ENCODE measurements at places on chromosomes 12 and 14.

DNA sequence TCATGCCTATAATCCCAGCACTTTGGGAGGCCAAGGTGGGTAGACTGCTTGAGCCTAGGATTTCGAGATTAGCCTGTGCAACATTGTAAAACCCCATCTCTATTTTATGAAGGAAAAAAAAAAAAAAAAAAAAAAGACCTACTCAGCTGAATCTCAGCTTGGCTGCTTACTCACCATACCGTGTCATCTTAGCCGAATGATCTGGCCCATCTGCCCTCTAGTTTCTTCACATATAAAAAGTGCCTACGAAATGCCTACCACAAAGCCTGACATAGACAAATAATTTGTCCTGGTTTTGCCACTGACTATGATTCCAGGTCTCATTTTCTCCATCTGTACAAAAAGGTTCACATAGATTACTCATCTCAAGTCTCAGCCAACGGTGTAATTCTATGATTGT lies 10.1 kb downstream of the DIABLO start:
- no peak for DNase-seq

DNA sequence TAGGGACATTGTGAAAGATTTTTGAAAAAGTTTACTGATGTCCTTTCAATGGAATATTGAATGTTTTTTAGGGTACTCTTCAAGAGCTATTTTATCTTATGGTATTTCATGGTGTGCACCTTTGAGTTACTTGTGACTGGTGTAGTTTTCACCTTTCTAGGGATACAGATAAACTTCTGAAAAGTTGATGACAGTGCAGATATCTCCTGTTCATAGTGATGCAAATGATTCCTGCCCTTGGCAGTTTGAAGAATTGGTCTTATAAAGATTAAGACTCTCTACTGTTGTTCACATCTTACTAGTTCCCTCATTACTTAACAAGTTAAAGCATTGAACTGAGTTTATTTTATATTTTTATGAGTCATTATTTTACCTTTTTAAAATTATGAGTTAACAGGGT lies 408.9 kb downstream of the TRHDE start:
- no peak for DNase-seq

DNA sequence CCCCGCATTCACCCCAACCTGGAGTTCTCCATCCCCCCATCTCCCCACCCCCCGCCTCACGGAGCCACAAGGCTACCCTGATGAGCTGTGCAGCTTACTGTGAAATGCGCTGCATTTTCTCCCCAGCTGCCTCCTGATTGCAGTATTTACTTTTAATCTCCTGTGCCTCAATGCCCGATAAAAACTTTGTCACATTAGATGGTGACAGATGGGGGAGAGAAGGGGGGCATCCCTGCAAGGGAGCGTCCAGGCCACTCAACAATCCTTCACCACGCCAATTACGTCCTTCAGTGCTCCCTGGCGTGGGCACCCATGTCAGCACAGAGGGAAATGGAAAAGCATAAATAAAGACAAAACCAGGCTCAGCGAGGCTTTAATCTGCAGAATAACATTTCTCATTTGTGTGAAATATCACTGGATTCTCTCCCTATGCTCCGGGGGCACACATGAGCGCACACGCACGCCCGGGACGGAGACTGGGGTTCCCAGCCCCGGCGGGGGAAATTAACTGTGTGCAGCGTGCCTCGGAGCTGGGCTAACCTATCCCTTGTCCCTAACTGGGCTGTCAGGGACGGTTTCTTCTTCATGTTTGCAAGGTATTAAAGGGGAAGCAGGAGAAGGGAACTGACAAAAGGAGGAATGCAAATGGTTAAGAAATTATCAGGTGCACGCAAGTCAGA lies 186.7 kb upstream of the VASH1 start:
- DNase-seq = no peak

GRCh38 chr14:92553438-92553837 lies 39.9 kb downstream of the RIN3 start:
- no peak for DNase-seq

- no peak for DNase-seq
Measured at GRCh38 chr14:38496092-38496491, 240.2 kb upstream of the CLEC14A start.

DNA sequence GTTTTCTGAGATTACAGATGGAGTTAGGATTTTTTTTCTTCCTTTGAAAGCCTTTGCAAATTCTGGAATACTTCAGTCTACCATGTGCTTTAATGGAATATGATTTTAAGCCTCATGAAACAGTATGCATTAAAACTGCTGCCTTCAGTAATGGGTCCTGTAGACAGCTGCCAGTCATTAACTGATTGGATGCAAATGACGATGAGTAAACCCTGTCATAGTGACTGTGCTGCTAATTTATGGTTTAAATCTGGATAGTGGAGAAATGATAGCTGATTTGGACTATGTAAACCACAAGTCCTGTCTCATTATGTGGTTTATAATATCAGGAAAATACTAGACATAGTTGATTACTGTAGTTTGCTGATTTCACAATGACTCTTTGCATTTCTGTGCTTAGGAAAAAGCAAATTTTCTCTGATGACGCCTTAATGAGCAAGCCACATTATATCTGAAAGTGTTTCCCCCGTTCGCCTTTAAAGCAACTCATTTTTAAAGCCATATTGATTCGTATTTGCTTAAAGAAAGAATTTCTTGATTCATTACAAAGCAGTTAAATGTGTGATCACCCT lies 217.6 kb downstream of the TMTC2 start:
- DNase-seq = no peak

DNA sequence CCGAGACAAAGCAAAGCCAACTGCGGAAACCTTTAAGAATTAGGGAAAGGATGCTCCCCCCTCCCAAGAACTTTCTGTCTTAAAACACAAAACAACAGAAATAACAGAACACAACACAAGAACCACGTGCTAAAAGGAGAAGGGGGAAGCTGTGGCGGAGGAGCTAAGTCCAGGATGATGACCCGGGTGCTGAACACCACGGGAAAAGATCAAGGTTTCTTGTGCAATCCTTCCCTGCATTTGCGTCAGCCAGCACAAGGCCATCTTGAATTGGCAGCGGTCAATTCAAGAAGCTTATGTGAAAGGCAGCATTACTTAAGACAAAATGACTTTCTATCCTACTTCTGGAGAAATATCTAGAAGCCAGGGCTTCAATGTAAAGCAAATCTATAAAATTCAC lies 11.0 kb upstream of the CREBL2 start:
- no peak for DNase-seq

Measured in left forelimb (tissue), 1 donor.